ENCODE measurements at places on chromosomes 12 and 14.

DNA sequence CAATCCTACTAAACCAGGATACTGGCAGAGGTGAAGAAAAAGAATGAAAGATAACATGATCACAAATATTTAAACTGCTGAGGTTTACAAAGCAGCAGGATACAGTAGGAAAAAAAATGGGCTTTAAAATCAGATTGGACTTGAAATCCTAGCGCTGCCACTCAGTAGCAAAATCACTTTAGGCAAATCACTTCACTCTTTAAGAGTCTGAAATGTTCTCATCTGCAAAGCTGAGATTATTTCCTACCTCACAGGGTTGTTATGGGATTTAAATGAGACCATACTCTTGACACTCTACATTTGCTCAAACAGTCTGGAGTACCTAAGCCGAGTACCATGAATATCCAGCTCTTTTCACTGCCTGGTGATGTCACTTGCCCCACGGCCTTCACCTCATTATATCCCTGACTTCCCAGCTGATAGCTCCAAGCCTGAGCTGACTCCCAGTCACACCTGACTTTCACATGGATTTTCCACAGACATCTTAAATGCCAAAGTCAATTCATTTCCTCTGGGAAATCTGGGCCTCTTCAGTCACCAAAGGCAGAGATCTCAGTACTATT, 60.2 kb downstream of the UBR7 start:
- DNase-seq: no peak

DNA sequence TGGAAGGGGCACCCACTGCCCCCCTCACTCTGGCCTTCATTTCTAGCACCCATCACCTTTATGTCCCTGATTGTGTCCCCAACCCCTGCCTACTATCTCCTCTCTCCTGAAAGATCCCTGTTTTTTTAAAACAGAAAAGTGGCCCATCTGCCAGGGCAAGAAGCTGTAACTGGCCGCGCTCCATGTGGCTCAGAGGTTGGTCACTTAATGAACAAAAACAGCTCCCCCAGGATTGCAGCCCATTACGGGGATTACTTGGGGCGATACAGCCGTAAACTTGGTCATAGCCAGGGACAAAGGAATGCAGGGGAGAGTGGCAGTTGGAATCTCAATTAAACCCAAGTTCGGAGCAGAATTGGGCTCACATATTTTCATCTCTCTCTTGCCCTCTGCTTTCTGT, 34.8 kb upstream of the VSX2 start:
- no peak for DNase-seq

DNA sequence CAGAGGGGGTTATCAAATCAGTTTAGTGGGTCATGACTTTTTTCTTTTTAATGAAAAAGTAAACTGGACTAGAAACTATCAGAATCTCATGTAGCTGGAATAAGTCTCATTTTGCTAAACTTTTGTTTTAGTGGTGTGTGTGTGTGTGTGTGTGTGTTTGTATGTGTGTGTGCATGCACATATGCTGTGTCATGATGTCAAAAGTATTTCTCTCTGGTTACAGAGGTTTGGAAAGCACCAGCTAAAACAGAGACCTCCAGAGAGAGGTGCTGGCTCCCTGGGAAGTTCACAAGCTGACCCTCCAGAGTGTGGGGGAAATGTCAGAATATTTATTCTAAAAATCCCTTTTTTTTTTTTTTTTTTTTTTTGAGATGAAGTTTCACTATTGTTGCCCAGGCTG, 114.7 kb downstream of the LGMN start:
- no peak for DNase-seq

GRCh38 chr14:77245820-77246219, 25.2 kb downstream of the NGB start:
- DNase-seq: no peak

DNA sequence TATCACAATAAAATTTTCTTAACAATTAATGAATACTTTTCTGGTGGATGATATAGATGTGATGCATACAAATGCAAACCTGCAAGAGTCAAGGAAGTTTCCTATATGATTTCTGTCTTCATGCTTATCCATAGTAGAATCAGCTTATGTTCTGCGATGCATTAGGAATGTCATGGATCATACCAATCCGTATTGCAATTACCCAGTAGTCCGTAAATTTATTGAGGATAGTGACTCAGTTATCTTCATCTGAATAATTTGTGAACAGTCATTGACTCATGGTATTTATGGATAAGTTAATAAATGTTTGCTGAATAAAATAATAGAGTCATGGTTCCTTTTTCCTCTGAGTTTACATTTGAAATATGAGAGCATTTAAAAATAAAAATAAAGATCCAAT, 483.4 kb downstream of the LRFN5 start:
- no peak for DNase-seq

- no peak for DNase-seq
These were observed 12.8 kb upstream of the GSG1 start for GRCh38 chr12:13116259-13116658.

All from B cell (primary cell).